KG1 (cell line): ENCODE measurements at places on chromosomes 1 and 21.

DNA sequence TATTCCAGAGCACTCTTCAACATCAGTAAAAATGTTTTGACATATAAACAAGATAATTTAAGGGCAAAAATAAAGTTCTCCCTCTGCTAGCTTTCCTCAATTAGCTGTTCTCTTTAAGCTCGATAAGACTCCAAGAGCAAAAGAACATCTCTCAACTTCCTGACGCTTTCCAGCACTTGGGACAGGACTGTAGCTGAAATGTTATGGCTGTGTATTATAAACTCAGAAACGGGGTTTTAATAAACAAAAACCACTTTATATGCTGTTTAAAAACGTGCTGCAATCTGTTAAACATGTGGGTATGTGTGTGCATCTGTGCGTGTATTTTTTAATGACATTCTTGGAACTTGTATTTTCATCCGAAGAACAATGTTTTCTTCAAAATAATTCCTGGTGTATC, 71.5 kb upstream of the RGS2 start:
- DNase-seq: no peak

GRCh38 chr1:172449585-172450523, 6.0 kb upstream of the PIGC start:
- DNase-seq: peak; percentile 78

DNA sequence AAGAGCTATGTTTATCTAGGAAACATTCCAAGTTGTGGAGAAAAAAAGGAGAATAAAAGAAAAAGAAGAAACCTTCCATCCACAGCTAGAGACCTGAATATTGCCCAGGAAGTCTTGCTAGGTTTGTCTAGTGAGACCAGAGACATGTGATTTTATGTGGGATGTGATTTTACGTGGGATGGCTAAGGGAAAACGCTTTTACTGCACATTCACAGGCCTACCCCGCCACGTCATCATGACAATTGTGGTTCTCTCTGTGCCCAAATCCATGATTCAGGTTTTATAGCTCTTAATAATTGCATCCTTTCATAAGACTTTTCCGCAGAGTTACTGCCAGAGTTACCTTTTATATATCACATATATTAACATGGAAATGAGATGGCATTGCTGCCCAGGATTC, 86.4 kb upstream of the SSX2IP start:
- DNase-seq: no peak

DNA sequence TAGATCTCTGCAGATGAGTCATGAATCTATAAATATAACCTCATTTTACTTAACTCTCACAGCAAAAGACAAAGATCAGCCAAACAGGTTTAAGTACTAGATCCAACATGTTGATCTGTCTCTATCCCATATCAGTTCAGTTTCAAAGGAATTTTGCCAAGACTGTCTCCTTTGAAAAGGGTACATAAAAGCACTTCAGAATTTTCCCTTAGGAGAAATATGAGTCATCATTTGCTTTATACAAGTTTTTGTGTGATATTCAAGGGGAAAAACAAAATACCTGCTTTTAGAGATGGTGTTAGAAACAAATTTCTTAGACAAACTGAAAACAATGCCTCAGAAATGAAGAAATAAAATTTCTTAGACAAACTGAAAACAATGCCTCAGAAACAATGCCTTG, 73.5 kb upstream of the LRRC7 start:
- DNase-seq: no peak

DNA sequence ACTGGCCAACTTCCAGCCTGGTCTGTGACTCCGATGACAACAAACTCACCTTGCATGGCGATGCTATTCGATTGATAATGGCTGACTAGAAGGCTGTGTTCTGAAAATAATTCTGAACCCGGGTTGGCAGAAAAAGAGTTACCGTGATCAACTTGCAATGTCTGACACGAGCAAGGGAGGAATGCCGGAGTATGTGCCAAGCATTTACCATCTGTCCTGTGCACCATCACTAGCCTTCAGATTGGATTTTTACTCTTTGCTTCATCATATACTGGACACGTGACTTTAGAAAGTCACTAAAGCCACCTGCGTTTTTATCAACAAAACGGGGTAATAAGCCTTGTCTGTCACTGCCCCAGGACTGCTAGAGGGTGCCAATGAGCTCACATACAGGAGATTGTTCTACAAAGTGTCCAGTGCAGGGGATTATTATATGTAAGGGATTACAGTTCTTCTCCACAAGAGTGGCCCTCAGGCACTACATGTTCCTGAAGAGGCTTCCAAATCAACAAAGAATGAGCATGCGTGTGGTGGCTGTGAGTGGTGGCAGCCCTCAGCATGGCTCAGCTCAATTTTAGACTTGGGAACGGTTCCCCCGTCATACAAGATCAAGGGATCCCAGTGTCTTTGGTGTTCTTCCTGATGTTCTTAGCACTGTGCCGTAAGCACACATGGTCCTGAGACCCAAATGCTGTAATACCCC, 35.8 kb downstream of the SSBP3 start:
- no peak for DNase-seq

DNA sequence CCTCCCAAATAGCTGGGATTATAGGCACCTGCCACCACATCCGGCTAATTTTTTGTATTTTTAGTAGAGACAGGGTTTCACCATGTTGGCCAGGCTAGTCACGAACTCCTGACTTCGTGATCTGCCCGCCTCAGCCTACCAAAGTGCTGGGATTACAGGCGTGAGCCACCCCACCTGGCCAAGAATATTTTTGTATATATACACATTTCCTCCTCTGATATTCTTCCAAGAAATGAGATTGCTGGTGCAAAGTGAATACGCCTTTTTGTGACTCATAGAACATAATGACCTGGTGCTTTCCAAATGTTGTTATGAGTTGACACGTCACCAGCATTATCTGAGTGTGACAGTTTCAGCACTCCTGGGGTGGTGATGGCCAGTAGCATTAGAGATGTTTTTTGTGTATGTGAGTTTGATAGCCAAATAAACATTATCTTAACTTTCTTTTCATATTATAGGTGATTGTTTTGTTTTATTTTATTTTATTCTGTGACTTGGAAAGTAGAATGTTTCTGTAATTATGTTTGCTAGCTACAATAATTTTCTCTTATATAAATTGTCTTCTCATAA, 54.9 kb downstream of the KCNK1 start:
- no peak for DNase-seq

- no peak for DNase-seq
Observed at GRCh38 chr21:16794950-16795349, 717.9 kb upstream of the CXADR start.

- no peak for DNase-seq
Observed at GRCh38 chr1:110606657-110607535, 738 bp upstream of the KCNA2 start.

DNA sequence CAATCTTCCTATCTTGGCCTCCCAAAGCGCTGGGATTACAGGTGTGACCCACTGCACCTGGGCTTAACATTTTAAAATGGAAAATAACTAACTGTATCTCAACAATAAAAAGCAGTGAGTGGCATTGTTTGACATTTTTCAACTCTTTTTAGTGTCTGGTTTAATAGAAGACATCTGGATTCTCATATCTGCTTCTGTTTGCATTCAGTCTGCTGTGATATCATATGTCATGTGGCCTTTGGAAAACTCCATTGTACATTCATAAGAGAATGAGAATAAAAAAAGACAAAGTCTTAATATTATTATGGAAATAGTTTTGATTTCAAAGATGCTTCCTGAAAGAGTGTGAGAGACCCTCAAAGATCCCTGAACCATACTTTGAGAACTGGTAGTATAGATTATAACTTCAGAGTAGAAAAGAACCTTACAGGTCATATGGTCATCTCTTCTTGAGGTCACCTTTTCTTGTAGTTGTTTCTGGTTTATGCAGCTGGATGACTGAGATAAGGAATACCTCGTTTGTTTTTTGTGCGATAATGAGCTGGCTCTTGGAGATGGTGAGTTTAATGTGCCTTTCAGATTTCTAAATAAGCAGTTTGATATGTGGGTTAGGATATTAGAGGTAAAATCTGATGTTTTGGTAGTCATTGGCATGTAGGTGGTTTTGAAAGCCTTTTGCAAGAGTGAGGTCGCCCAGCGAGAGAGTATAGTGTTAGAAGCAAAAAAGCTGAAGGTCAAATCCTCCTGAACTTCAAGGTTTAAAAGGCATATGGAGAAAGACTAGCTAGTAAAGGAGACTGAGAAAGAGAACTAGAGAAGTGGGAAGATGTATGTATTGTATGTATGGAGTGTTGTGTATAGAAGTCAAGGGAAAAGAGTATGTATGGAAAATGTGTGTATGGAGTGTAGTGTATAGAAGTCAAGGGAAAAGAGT, 17.2 kb downstream of the CEP350 start:
- no peak for DNase-seq

DNA sequence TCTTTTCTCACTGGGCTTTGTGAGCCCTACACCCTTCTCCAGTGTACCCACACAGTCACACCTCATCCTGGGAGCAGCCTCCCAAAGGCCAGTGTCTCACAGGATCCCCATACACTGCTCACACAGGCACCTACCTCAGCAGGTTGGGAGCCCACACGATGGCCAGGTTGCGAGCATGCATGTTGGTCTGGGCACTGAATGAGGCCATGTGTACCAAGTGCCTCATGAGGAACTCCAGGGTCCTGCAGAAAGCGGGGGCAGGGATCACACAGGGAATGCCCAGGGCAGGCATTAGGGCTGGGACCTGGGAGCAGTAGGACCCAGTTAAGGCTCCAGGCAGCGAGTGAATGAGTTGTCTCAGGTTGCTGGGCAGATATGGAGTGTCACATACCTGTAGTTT, 8.5 kb upstream of the USF1 start:
- no peak for DNase-seq

- DNase-seq: no peak
Observed at GRCh38 chr1:74357756-74358155, 122.6 kb downstream of the TNNI3K start.

- no peak for DNase-seq
Observed at GRCh38 chr1:8540261-8540941, 222.5 kb downstream of the SLC45A1 start.

- DNase-seq: no peak
Observed at GRCh38 chr1:22250724-22251123, 107.8 kb upstream of the WNT4 start.

DNA sequence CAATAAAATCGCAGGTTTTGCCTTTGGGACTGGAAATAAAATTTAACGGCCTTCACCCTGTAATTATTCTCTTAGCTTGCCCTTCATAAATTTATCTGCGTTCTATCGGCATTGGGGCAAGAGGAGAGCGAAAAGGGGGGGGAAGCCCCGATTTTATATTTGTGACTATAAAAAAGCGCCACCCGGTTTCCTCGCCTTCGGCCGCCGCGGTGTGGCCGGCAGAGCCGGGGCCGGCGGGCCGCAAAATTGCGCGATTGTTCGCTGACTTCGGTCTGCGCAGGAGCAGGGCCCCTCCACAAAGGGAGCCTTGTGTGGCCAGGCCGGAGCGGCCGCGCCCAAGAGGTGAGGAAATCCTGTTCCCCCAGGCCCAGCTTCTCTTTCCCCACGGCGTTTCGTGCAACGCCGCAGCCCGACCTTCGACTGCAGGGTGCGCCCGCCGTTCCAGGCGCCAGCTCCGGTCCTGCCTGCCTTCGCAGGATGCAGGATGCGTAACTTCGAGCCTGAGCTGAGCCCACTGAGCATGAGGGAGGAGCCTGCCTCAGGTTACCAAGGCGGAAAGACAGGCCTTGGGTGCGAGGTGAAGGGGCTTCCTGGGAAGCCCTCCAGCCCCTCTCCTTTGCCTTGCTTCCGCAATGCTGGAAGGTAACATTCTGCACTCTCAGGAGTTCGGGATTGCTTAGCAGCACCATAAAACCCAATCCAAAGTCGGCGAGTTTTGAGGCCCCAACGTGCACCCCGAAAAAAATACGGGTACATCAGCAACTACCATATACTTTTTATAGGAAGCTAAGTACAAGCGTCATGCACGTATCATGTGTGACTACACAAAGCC, 4.9 kb upstream of the TBX15 start:
- DNase-seq: no peak

GRCh38 chr1:112694363-112694929, 12.5 kb downstream of the RHOC start:
- DNase-seq: no peak

- DNase-seq: no peak
Observed at GRCh38 chr21:45351526-45352275, 53.3 kb upstream of the COL18A1 start.

DNA sequence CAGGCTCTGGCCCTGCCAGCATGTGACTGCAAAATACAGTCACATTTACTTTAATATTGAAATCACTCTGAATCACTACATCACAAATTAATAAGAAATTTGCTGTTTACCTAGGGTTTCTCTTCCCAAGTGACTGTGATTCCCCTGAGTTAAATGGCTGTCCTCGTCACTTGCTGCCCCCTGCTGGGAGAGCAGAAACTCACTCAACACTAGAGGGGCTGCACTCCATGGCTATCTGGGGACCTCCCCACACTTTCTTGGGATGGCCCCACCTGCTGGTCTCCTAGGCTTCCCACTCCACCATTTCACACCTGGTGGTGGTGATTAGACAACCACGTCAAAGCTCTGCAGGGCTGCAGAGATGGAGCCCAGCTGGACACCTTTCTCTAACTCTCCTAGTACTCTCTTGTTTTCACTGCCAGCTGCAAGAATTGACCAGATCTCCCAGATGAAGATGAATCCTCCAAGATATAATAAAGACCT, 63.4 kb downstream of the CD2 start:
- DNase-seq: no peak

DNA sequence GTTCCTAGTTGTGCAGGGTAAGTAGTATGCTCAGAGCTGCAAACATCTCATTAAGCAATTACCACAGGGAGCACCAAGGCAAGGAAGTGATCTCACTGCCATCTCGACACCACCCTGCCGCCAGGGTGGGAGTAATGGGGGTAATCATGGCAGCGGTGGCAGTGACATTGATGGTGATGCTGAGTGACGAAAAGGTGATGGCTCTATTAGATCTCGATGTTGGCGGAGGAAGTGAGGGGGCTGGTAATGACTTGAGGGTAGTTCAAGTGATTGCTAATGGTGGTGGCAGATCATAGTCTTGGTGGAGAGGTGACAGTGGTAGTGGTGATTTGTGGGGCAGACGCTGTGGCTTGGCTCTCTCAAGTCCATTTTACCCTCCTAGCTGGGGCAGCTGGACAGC, 25.4 kb upstream of the TENT5B start:
- no peak for DNase-seq

DNA sequence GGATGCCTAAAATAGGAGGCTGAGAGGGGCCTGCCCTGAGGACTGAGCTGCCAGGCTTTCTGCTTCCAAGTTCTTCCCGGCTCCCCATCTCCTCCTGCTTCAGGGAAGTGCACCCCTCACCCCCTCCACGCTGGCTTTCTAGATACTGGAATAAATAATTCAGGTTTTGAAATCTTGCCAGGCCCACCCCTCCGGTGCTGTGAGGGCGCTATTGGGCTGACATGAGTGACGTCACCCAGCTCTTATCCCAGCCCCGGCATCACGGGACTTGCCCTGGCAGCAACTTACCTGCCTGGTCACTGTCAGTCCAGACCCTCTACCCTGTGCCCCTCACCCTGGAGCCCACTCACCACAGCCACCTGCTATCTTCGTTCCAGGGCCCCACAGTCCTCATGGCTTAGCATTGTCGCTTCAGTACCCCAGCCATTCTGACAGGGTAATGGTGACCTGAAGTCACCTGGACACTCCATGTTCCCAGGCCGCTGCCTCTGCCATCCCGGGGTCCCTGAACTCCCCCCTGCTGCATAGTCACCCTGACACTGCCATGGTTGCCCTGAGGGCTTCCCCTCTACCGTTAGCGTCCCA, 819 bp upstream of the GPR3 start:
- DNase-seq: no peak
